ENCODE measurements at places on chromosomes 13 and 19.
A peak's percentile ranks its signal among the peaks of the same experiment; 100 is the strongest.

DNA sequence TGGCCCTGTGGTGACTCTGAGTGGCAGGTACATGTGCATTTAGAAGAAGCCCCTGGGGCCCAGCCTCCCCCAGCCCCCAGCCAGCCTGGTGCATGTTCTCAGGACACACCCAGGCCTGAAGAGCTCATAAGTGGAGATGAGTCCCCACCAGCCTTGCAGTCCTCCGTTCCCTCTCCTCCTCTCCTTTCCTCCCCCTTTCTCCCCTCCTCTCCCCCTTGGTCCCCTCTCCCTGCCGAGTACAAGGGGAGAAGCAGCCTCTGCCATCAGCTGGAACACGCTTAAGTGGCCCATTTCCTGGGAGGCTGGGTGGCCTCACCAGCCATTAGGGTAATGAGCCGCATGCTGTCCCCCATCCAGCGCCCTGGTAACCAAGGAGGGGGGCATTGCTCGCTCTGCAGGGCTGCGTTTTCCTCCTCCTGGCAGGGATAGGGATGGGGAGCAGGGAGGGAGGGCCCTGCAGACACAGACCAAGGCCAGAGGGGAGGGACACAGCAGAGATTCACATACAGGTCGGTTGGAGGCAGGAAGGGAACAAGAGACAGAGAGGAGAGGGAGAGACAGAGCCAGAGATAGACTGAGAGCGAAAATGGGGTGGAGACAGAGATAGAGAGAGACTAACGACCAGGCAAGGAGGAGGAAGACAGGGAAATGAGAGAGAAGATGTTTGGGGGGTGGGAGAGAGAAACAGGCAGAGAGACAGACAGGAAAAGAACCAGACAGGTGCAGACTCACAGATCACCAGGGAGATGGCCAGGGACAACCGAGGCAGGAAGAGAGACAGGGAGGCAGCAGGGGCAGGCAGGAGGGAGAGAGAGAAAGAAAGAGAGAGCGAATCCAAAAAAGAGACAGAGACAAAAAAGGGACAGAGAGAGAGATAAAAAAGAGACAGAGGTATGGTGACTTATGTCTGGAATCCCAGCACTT lies 19.3 kb upstream of the DPP9 start:
- DNase-seq: no peak

- peak; percentile 69 for DNase-seq
These were observed 99.0 kb upstream of the TSHZ3 start for GRCh38 chr19:31448221-31448657.

DNA sequence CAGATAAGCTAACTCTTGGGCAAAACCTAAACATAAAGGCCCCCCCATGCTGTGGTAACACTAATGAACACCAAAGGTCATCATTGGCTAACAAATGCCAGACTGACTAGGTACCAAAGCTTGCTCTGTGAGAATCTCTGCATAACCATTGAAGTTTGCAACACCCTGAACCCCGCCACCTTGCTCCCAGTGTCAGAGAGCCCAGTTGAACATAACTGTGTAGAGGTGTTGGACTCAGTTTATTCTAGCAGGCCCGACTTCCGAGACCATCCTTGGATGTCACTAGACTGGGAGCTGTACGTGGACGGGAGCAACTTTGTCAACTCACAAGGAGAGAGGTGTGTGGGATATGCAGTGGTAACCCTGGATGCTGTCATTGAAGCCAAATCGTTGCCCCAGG lies 602.2 kb downstream of the UQCRFS1 start:
- no peak for DNase-seq

DNA sequence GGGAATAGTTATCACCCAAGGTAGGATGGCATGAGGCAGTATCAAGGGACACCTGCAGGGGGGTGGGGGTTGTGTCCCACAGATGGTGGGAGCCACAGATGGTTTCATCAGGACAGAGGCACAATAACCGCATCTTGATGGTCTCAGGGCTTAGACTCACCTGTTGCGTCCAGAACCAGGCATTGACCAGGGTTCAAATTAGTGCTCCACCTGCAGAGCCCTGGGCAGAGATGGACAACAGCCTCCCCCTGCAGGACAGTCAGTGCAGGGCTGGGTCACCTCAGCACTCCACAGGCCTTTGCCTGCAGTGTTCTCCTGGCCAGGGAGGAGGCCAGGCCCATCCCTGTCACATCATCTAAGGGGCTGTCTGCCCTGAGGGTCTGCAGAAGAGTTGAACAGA lies 14.5 kb upstream of the CEACAM1 start:
- no peak for DNase-seq

DNA sequence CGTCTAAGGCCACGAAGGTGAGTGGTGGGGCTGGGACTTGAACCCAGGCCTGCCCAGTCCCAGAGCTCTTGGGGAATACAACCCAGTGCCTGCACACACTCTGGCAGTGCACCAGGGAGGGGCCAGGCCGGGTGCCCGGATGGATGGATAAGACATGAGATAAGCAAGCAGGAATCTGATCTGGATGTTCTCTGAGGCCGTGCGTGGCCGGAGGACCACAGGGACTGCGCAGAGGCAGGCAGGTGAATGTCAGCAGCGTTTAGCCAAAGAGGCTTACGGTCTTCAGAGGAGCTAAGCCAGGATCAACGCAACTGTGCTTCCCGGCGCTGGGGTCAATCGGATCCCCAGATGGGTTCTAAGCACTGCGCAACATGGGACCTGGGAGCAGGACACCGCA lies 1.5 kb downstream of the ZNF787 start:
- no peak for DNase-seq

- no peak for DNase-seq
These were observed 3.2 kb downstream of the OXGR1 start for GRCh38 chr13:96991072-96991471.

- no peak for DNase-seq
These were observed 1.4 kb upstream of the CLDND2 start for GRCh38 chr19:51370230-51370629.

DNA sequence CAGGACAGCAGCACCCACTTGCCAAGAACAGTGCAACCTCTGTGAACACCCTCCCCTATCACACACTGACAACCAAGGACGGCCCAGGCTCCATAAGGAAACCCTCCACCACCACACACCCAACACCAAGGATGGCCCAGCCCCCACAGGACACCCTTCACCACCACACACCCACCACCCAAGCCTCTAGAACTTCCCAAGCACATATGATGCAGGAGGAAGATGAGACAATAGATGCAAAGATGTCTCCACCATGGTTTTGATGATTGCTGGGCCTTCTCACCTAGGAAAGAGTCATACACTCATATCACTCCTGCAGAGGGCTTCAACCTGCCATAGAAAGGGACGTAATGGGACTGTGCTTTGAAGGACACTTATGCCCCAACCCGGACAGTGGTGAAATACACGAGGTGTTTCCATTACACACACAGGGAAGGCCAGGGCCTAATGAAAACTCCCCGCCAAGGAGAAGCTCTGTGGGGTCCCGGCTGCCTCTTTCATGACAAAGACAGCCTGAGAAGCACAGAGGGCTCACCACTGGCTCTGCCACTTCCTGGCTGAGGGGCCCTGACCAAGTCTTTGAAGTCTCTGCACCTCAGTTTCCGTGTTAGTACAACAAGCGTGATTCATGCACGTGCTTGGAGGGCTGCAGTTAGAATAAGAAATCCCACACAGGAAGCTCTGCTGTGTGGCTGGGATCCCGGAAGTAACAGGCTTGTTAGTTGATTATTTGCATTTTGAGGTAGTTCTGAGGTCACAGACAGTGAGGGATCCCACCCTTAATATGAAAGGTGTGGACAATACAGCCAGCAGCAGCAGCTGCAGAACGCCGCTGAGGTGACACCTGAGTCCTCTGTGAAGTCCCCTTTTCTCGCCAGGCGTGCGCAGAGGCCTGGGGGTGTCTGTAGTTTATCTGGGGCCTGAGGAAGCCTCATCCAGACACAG lies 61.9 kb upstream of the ATP12A start:
- no peak for DNase-seq

- DNase-seq: peak; percentile 44
These were observed 25.6 kb upstream of the CXCL17 start for GRCh38 chr19:42468273-42468796.

DNA sequence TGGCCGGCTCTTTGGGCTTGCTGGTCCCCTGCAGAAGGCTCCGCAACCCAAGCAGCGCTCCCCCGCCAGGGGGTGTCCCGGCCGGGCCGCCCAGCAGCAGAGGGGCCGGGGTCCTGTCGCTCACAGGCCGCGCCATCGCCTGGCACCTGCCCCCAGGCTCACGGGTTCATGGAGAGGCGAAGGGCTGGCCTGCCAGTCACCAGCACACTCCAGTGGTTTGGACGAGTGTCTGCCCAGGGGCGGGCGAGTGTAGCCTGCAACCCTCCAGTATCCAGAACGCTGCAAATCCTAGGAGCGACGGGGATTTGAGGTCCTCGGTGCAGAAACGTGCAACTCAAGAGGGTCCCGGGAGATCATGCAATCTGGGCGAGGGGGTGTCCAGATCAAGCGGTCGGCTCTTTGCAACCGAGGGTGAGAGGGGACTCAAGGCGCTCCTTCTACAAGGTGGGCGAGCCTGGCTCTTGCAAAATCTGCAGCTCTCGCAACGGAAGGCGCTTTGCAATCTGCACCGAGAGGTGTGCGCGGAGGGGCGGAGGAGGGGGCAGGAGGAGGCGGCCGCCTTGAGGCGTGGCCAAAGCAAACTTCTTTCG lies at the start of gene DBP:
DBP (minus strand) TSS at position 521 of the 590 bp plus-strand sequence; CDS start at position 136, 385 bp downstream.
- DNase-seq: no peak

DNA sequence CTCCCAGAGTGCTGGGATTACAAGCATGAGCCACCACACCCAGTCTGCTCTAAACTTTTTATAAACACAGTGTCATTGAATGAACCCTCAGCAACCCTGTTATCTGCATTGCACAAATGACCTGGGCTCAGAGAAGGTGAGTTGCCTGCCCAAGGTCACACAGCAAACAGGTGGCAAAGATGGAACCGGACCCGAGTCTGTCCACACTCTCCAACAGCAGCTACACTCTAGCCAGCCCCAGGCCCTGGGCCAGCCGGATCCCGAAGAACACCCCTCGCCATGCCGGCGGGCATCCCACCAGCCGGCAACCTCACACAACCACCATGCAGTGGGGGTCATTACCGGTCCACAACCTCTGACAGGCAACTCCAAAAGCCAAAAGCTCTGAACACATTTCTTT lies 14.5 kb downstream of the ERCC2 start:
- DNase-seq: no peak

- DNase-seq: no peak
These were observed 1.8 kb upstream of the CALR start for GRCh38 chr19:12936582-12936981.

DNA sequence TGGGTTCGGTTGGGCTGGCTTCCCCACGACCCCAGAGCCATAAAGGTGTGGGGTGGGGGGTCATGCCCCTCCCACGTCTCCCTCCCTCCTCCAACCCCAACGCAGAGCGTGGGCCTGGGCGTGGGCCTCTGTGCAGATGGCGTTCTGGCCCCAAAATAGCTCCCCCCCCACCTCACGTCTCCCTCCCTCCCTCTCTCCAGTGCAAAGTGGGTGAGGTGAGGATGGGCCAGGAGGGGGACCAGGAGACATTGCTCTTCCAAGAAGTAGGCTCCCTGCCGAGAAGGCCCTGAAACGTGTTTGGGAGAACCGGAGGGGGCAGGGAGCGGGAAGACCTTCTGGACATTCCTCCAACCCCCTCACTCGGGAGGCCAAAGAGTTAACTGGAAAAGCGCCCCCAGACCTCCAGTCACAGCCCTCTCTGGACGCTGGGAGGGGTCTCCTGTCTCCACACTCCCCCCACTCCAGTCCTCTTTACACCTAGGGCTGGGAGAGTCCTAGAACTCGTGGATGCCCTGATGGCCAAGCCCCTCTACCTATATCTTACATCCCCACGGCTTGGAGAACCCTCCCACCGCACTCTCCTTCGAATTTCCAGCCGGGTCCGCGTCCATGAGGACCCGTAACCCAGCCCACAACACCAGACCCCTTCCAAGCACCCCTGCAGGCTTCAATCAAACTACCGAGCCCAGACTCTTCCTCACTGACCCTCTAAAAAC lies 855 bp downstream of the UNC13A start:
- DNase-seq: no peak

DNA sequence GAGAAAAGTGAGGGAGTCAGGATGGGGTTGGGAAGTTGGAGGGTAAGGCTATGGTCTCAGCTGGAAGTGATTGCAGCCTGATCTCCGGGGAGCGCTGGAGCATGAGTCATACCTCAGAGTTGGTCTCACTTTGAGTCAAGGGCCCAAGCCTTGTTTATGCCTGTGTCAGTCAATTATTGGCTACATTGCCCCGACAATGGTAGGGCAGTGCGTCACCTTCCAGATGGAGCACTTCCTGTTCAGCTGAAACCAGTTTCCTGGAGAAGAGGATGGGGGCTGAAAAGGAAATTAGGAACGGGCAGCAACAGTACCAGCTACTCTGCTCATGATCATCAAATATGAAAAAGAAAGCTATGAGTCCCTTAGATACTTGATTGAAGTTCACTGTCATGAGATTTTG lies 60.4 kb downstream of the ADGRE1 start:
- DNase-seq: peak; percentile 6

DNA sequence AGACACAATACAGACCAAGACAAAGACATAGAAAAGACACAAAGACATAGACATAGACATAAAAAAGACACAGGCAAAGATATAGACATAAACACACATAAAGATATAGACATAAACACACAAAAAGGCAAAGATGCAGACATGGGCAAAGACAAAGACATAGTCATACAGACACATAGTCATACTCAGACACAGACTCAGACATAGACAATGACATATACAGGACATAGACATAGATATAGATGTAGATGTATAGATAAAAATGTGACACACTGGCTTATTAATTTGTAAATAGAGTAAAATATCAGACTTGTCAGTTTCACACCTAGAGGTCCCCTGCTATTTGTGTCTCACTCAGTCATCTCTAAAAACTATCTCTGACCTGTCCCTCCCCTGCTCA lies 42.8 kb downstream of the OR10H4 start:
- no peak for DNase-seq

DNA sequence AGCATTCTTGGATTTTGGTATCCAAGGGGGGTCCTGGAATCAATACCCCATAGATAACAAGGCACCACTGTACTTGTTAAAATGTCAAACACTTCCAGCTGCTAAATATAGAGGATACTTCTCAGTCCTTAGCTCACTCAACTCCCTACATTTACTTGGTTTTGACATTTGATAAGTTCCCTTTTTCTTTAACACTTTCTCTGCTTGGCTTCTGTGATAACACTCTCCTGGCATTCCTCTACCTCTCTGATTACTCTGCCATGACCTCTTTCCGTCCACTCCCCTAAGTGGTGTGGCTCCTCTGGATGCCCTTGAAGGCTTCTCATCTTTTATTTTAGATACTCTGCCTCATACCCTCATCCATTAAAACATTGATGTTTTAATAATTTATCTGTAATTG lies 65.2 kb downstream of the MICU2 start:
- DNase-seq: no peak

Data from astrocyte (in vitro differentiated cells and primary cell).